ENCODE measurements at places on chromosomes 2 and 18.

DNA sequence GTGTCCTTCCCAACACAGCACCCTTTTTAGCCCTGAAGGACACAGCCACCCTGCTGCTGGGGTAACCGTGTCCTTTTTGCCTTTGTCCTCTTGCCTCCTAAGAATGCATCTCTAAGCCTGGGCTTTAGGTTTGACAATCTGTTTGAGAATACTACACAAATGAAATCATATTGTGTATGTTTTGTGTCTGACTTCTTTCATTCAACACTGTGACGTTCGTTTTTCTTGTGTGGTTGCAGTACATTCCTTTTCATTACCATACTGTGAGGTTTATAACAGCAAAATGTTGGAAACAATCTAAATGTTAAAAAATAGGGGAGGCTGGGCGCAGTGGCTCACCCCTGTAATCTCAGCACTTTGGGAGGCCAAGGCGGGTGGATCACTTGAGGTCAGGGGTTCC lies 11.2 kb downstream of the ASPRV1 start:
- no peak for DNase-seq

GRCh38 chr18:5530629-5531178 lies 13.1 kb downstream of the EPB41L3 start:
- DNase-seq = no peak

DNA sequence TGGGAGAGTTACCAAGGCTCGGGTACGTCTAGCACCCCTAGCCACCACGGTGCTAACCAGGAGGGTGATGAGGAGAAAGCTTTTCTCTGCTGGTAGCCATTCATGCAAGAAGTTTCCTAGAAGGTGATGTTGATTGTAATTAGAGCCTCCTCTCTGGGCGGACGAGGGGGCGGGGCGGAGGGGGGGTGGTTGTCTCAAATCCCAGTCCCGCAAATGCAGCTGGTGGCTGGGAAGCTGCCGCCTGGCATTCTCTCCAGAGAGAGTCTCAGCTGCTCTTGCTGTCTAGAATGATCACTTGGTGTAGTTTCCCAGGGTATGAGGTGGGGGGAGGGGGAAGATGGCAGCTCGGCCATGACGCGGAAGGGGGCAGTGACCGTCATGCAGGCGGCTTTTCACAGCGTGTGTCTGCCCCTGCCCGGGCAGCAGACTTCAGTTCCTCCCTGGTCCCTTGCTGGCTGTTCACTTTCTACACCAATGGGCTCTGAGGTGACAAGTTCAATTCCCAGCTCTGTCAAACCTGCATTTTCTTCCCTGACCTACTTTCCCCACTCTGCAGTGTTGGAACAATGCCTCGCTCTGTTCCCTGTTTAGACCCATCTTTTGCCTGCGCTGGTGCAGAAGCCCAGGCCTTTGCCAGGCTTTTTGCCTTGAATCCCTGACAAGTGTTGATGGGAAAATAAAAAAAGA lies 61.5 kb upstream of the KLF7 start:
- no peak for DNase-seq

DNA sequence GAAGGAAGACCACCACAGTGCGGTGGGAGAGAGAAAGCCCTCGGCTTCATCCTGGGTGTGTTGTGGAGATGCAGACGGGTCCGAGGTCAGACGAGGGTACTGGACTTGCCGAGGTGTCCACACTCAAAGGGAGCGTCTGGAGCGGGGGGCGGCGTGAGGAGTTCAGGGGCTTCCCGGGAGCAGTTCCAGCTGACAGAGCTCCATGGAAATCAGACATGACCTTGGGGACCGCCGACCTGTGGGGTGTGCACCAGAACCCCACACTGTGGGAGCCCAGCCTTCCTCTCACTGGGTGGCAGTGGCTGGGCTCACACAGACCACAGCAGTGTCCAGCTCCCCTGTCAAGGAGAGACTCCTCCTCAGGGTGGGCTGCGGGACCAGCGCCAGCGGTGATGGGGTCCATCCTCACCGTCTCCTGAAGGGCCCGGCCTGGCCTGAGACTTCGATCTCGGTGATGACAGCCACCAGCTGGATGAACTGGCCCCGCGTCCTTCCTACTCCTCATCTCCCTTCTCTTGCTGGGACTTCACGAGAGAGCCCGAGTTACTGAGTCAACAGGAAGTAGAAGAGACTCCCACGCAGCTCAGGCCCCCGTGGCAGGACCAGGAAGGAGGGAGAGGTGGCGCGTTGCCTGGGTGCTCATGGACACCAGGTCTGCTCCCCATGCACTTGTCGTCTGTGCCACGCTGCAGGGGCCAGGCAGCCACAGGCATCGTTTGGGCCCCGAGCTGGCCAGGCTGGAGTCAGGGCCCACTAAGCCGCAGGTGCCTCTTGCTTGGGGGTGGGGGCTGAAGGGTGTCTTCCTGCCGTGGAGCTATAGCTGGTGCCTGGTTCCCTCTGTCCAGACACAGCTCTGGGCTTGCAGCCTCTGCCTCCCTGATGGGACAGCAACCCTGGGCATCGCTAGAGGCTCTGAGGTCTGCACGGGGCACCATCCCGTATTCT lies 101.9 kb upstream of the CTDP1 start:
- DNase-seq = no peak

- peak; percentile 38 for DNase-seq
Measured at GRCh38 chr2:68426848-68427579, 40.1 kb downstream of the FBXO48 start.

GRCh38 chr2:85183076-85183475 lies 49.9 kb downstream of the TCF7L1 start:
- no peak for DNase-seq

- DNase-seq = no peak
Measured at GRCh38 chr2:209901172-209901571, 101.3 kb upstream of the RPE start.

DNA sequence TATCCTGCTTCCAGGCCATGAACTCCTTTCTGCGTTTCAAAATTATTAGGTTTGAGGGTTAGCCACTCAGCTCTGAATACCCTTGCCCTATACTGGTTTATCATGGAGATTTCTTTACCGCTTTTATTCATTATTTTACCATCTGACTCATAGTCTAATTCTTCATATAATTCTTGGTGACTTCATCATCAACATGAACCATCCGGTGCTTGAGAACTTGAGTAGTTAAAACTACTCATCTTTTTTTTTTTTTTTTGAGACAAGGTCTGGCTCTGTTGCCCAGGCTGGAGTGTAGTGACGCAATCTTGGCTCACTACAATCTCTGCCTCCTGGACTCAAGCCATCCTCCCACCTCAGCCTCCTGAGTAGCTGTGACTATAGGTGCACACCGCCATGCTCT lies 94.2 kb upstream of the LHCGR start:
- no peak for DNase-seq

DNA sequence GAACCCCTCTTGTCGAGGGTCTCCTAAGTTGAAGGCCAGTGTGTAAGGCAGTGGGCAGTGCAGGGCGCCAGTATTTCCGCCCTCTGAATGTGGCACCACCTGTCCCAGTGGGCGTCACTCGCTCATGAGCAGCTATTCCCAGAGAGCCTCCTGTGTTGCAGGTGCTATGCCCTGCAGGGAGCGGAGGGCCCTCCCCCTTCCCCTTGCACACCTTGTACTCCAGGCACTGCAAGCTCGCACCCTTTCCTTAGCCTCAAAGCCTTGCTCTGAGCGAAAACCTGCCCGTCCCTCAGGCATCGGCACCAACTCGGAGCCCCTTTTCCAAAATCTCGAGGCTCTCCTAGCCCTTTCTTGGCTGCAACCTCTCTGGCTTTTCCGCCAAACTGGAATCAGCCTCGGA lies 282.7 kb downstream of the AGAP1 start:
- no peak for DNase-seq
